Purkinje cell (primary cell): ENCODE measurements at places on chromosomes 12 and 14. TPM values are rescaled to one million over a fixed set of nuclear protein-coding genes. Genes with fewer than 3 reads are reported as not detected.

Gene WSCD2
- polyA plus RNA-seq: 6.9 and 12.9 TPM in 2 replicates

Gene DHRS4L2
- polyA plus RNA-seq: 1.9 and 3.5 TPM in 2 replicates

Gene AQP2
- not detected in 2 replicates for polyA plus RNA-seq

Gene SERPINA6
- polyA plus RNA-seq: not detected in 2 replicates

Gene TAS2R42
- polyA plus RNA-seq: not detected in 2 replicates

Gene FSCB
- not detected in 2 replicates for polyA plus RNA-seq
